Stimulated activated CD4-positive, alpha-beta T cell treated with anti-CD3 and anti-CD28 coated beads, TNF-alpha, amount 100 ng/mL, for 1 hour (primary cell): ENCODE measurements at places on chromosomes 13 and 19.

DNA sequence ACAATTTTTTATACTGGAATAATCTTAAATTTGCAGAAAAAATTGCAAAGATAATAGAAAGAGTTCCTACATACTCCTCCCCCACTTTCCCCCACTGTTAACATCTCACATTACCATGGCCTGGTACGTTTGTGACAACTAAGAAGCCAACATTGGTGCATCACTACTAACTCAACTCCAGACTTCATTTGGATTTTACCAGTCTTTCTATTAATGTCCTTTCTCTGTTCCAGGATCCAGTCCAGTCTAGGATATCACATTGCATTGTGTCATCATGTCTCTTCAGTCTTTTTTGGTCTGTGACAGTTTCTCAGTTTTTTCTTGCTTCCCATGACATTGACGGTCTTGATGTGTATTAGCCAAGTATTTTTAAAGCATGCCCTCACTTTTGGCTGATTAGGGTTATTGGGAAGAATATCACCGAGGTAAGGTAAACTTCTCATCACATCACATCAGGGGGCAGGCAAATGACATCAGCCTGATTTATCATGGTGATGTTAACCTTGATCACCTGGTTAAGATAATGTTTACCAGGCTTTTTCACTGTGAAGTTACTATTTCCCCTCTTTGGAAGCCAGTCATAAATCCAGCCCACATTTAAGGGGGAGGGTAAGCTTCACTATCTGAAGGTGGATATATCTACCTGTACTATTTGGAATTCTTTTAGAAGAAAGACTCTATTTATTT, 322.1 kb downstream of the ENOX1 start:
- no peak for DNase-seq

- DNase-seq = no peak
Observed at GRCh38 chr13:70338609-70339008, 230.4 kb upstream of the KLHL1 start.

DNA sequence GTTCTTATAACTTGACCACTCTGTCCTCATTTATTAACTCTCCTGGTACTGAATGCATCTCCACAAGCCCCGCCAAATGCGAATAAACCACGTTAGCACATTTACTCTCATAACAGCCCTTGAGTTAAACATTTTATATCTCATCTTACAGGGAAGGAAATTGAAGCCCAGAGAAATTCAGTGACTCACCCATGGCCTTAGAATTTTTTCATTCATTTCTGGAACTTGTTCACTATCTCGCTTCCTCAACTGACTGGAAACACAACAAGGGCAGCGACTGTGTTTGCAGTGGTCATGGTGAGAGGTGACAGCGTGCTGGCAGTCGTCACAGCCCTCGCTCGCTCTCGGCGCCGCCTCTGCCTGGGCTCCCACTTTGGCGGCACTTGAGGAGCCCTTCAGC, 39.5 kb downstream of the SERP2 start:
- DNase-seq = no peak

- DNase-seq = no peak
Observed at GRCh38 chr13:79525064-79525857, 44.3 kb downstream of the NDFIP2 start.

DNA sequence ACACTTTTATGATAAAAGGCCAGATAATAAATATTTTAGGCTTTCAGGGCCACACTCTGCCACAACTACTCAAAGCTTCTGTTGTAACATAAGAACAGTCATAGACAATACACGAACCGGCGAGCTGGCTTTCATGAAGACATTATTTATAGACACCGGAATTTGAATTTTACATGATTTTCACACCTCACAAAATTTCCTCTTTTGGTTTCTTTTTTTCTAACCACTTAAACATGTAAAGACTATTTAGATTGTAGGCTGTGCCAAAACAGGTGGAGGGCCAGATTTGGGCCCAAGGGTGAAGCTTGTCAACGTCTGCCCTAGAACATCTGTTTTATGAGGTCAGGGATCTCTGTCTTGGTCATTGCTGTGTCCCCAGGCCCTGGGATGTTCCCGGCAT, 29.7 kb upstream of the FXYD3 start:
- DNase-seq = no peak

DNA sequence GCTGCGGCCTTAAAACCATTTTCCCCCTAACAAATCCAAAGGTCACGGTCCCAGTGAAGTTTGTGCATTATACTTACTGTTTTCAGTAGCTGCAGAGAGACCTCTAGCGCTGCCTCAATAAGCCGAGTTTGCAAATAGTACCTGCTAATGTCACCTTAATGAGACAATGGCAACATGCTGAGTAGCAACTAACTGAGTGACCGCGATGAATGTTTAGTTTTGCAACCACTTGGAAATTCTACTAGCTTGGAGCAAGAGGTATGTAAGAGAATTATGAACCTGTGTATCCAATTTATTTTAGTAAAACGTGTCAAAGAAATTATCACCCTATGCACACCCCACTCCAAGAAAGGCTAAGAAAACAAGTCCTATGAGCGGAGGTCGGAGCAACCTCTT, 1.2 kb downstream of the KPNA3 start:
- no peak for DNase-seq

GRCh38 chr19:38049105-38049649, 142.2 kb downstream of the SIPA1L3 start:
- peak; percentile 18 for DNase-seq

DNA sequence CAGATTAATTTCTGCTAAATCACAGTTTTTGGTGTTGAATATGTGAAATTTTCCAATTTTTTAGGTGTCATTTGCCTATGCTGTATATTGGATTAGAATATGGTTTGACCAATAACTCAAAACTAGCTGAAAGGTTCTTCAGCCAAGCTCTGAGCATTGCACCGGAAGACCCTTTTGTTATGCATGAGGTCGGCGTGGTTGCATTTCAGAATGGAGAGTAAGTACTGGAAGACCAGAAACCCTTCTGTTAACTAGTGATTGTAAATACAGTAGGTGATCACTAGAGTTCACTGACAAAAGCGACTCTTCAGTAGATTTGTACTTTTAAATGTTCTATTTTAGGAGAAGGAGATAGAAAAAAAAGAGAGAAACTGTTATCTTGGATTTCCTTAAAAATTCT, 22.3 kb downstream of the CDC16 start:
- no peak for DNase-seq
